ENCODE measurements at places on chromosomes 16 and 17. TPM values are rescaled to one million over a fixed set of nuclear protein-coding genes. Genes with fewer than 3 reads are reported as not detected.

KRTAP3-1 gene
- total RNA-seq, result not detected

KRTAP17-1 gene
- total RNA-seq, result not detected

MYH13 gene
- total RNA-seq, result not detected

MMP28 gene
- total RNA-seq, result 0.07 TPM

ACSM2A gene
- total RNA-seq, result not detected

MIEN1 gene
- 77.2 TPM for total RNA-seq

ZNF624 gene
- 2.1 TPM for total RNA-seq

CASKIN2 gene
- 32.8 TPM for total RNA-seq

TMEM97 gene
- total RNA-seq, result 21.3 TPM

SPATA33 gene
- 4.7 TPM for total RNA-seq

PDP2 gene
- total RNA-seq, result 2.4 TPM

CACNA1G gene
- total RNA-seq, result not detected

KRTAP4-6 gene
- total RNA-seq, result not detected

OTOA gene
- not detected for total RNA-seq

TBC1D3 gene
- total RNA-seq, result not detected

PRSS33 gene
- not detected for total RNA-seq

KIFC3 gene
- total RNA-seq, result 53.0 TPM

CDRT15L2 gene
- not detected for total RNA-seq

SCGB1C2 gene
- total RNA-seq, result not detected

TPPP3 gene
- total RNA-seq, result not detected

ZFHX3 gene
- total RNA-seq, result 3.7 TPM

TBX6 gene
- total RNA-seq, result 0.10 TPM

CRHR1 gene
- not detected for total RNA-seq

C17orf78 gene
- not detected for total RNA-seq

PROCA1 gene
- 0.94 TPM for total RNA-seq

CHST4 gene
- not detected for total RNA-seq

CTRB1 gene
- not detected for total RNA-seq

TSNAXIP1 gene
- total RNA-seq, result 0.20 TPM

SEPTIN1 gene
- total RNA-seq, result not detected

SLC6A2 gene
- total RNA-seq, result not detected

NUPR1 gene
- total RNA-seq, result 12.5 TPM

ADORA2B gene
- 21.1 TPM for total RNA-seq

All from mammary microvascular endothelial cell (primary cell).